Epithelial cell of proximal tubule (primary cell): ENCODE measurements at places on chromosomes 5 and 9. TPM values are rescaled to one million over a fixed set of nuclear protein-coding genes. Genes with fewer than 3 reads are reported as not detected.

DNA sequence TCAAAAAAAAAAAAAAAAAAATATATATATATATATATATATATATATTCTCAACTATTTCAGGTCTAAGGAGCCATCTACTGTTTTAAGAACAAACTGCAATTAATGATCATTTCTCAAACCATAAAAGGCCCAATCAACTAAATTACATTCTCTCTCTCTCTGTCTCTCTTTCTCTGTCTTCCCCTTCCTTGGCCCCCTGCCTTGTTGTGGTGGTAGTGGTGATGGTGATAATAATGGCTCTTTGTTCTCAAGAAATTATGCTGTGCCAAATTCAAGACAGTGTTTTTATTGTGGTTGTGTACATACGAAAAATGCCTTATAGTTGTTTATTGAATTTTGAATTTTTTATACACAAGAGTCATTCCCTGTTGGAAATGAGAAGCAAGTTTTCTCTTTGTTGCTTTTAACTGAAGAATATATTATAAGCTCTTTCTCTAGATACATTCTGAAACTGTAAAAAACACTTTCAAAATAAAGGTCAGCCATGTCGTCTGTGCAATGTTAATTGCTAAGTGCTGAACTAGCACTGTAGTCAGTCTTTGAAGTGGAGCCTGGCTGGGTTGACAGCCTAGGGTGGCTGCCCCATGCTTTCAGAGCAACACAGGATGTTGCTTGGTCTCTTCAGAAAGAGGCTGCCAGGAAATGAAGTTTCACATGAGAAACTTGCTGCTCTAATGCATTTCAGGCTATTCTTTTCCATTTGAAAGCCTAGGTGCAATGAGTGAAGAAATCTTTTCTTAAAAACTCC lies 96.0 kb downstream of the HINT1 start:
- DNase-seq = no peak

GRCh38 chr9:87333802-87334201 lies 163.9 kb upstream of the DAPK1 start:
- DNase-seq = no peak

DNA sequence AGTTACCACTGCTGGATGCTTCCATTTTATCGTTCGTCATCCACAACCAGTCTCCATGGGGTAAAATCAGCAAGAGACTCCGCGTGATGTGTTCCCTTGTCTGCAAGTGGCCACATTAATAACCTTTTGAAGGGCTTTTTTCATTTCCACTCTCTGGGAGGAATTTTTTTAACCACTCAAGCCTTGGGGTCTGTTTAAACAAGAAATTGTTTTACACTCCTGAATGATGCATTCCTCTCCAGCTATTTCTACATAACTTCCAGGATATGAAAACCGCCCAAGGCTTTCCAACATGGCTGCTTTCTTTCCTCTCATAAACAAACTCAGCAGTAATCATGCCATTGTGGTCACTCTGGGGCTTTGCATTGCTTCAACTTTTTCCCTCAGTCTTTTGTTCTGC lies 217.2 kb upstream of the DAPK1 start:
- DNase-seq = no peak

DNA sequence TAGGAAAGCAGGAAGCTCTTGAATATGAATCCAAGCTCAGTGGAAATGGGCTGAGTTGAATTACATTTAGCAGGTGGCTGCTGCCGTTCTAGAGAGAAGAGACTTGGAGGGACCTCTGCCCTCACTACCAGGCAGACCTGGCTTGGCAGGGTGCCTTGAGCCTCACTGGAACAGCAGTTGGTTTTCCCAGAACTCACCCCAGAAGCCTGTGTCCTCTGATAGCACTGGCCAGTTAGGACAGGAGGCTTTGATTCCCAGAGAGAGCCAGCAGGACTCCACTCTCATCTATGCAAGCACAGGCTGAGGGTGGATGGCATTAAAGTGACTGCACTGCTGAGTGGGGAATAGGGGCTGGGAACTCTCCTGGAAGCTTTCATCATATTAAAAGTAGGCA lies 54.8 kb downstream of the PWWP2A start:
- DNase-seq = no peak

DNA sequence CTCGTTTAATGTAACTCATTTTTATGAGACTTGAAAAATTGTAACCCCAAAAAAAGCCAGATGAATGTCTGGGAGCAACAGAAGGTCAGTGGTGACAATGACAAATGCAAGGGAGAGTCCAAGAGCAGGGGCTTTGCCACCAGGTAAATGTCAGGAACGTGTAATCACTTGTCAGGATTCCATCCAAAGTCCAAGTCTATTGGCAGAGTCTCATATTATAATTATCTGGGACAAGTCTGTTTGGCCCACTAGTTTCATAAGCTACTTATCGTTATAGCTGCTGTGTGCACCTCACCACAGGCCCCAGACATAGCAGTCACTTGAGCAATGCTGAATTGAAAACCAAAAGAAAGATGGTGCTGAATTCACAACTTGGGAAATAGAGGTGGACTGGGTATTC lies 180.8 kb downstream of the DNAH5 start:
- no peak for DNase-seq

DNA sequence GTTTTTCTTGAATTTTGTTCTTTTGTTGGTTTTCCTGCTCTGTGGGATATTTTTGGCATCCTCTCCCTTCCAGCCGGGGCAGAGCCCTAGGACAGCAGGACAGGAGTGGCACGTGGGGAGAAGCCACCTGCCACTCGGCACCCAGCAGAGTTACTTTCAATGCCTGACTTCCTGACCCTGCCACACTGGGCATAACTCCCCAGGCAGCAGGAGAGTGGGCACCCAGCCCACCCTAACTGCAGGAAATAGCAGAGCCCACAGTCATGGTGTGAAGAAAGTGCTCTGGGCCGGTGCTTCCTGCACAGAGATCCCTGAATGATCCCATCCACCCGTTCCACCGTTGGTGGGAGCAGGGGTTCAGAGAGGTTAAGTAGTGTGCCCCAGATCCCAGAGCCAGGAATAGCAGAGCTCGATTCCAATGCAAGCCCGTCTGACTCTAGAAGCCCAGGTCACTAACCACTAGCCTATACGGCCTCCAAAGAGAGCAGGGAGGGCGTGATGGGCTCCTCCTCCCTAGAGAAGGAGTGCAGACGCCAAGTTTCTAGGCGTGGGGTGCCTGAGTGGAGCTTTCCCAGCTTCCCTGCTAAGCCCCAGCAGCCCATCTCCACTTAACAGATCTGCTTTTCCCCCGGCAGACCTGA lies 8.1 kb upstream of the NUP214 start:
- DNase-seq = no peak

- no peak for DNase-seq
Measured at GRCh38 chr5:122099060-122099790, 21.2 kb upstream of the LOX start.

DNA sequence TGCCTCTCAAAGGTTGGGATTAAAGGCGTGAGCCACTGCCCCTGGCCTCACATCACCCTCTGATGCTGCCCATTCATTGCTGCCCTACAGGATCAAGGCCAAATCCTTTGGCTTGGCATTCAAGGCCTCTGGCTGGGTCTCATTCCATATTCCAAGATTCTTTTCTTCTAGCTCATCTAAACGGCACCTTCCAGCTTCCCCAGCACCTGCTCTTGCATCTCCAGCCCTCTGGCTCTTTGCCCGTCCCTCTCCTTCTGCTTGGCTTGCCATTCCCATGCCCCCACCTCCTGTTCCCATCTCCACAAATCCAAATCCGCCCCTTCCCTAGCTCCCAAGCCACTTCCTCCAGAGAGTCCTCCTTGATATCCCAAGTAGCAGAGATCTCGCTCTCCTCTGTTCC lies 33.1 kb downstream of the CORO2A start:
- DNase-seq = no peak

- DNase-seq = no peak
Measured at GRCh38 chr5:64509828-64510227, 4.0 kb downstream of the RGS7BP start.

DNA sequence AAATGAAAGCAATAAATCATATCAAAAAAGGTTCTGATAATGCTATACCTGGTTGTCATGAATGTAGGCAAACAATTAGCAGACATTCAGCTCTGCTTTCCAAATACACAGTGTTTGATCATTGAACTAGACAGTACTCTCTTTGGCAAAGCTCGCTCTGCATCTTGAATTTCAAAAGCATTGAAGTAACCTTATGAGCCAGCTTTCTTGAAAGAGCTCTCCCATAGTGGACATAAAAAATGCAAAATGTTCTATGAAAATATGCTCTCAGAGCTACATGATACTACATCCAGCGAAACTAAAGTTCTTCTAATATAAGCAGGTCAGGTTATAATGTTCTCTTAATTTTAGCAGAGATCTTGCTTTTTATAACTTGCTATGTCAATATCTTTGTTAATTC lies 533.4 kb downstream of the CSNK1G3 start:
- no peak for DNase-seq

- no peak for DNase-seq
Measured at GRCh38 chr9:85421641-85422040, 320.1 kb downstream of the AGTPBP1 start.

DNA sequence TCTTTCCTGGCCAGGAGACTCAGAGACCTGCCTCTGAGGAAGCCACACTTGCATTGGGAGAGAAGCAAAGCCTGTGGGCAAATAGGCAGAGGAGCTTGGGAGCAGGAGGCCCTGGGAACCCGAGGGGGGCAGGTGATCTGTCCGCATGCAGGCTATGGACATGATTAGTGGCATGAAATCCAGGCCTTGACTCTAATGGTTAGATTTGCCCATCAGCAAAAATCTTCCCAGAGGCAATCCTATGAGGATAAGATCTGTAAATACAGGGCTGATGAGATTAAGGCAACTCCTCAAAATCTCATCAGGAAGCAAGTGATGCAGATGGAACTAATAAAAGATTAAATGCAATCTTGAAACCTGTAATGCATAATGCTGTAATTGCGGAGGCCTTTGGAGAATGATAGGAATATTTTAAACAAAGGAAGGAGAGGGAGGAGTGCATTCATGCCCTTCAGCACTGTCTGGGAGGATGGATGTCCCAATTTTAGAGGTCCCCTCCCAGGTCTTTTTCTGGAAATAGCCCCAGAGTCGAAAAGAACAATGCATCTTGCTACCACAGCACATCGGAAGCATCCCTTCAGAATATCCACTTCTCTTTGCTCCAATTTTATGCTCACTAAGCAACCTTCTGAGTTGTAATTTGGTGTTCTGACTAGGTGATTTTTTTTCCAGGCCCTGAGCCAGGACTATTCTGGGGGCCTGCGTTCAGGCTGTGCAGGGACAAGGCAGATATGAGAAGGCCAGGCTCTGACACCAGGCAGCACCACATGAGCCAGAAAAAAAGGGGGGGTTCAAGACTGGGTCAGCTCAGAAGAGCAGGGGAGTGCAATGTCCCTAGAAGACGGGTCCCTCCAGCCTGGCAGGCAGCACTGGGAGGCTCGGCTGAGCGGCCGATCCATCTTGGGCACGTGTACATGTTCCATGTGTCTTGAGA lies 66.5 kb downstream of the MED10 start:
- no peak for DNase-seq

DNA sequence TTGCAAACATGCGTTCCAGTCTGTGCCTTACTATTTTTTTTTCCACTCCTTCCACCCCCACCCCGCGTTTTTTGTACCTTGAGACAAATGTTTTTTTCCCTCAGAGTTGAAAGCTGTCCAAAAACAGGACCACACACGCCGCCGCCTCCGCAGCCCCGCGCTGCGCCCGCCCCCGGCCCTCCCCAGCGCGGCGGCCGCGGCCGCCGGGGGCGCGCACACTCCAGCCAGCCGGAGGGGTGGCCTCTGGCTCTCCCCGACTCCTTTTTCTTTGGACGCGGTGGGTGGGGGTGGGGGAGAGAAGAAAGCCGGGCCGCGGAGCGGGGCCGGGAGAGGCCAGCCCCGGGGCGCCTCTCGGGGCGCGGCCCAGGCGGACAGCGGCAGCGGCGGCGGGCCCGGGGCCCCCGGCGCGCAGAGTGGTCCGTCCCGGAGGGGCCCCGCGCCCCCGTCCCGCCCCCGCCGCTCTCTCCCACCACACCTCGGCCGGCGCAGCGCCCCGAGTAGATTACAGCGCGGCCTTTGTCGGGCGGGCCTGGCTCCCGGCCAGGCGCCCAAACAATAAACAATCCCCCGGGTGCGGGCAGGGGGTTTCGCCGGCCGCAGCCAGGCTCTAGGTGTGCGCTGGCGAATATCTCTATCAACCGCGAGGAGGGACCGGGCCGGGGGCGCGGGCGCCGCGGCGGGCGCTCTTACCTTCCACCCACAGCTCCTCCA lies 10.9 kb downstream of the PTCH1 start:
- DNase-seq = no peak

- DNase-seq = no peak
Measured at GRCh38 chr5:60487885-60488442, 212.0 kb downstream of the DEPDC1B start.

DNA sequence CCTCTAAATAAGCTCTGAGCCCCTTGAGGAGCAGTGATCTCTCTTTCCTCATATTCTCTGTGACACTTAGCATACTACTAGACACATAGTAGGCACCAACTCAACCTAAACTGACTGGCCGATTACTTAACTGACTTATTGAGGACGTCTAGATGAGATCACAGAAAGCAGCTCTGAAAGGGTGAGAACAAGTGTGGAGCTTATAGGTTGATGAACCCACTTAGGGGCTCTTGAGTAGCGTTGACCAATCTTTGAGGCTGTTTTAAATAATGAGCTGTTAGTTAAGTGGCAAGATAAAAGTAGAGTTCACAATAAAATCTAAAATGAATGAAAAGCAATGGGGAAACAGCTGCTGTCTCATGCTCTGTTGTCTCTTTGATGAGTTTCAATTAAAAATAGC lies 124.7 kb upstream of the TNPO1 start:
- no peak for DNase-seq

GRCh38 chr5:176691524-176691923 lies 44.2 kb downstream of the TSPAN17 start:
- no peak for DNase-seq

GRCh38 chr9:20015427-20015931 lies 226.6 kb upstream of the SLC24A2 start:
- DNase-seq = no peak

- DNase-seq = no peak
Measured at GRCh38 chr5:132459983-132460838, 30.4 kb downstream of the IRF1 start.

BTNL9 gene
- total RNA-seq = 0.22 TPM in 1 of 2 replicates, not detected in the other

COL5A1 gene
- total RNA-seq = 4.3 and 16.0 TPM in 2 replicates

DMGDH gene
- total RNA-seq = 0.80 and 1.9 TPM in 2 replicates

GKAP1 gene
- total RNA-seq = 2.0 and 5.0 TPM in 2 replicates

CCDC107 gene
- 19.0 and 35.4 TPM in 2 replicates for total RNA-seq

TIMD4 gene
- 0.17 TPM in 1 of 2 replicates, not detected in the other for total RNA-seq

ENC1 gene
- total RNA-seq = 65.8 and 90.5 TPM in 2 replicates

OGN gene
- not detected in 2 replicates for total RNA-seq

ANKRD18A gene
- 2.7 and 3.1 TPM in 2 replicates for total RNA-seq
